Hematopoietic multipotent progenitor cell treated with erythropoietin and hydrocortisone succinate and interleukin-3 and kit ligand, for 15 days (in vitro differentiated cells): ENCODE measurements at places on chromosomes 3 and 15.

GRCh38 chr3:151206201-151206600 lies 3.2 kb upstream of the GPR171 start:
- no peak for DNase-seq

DNA sequence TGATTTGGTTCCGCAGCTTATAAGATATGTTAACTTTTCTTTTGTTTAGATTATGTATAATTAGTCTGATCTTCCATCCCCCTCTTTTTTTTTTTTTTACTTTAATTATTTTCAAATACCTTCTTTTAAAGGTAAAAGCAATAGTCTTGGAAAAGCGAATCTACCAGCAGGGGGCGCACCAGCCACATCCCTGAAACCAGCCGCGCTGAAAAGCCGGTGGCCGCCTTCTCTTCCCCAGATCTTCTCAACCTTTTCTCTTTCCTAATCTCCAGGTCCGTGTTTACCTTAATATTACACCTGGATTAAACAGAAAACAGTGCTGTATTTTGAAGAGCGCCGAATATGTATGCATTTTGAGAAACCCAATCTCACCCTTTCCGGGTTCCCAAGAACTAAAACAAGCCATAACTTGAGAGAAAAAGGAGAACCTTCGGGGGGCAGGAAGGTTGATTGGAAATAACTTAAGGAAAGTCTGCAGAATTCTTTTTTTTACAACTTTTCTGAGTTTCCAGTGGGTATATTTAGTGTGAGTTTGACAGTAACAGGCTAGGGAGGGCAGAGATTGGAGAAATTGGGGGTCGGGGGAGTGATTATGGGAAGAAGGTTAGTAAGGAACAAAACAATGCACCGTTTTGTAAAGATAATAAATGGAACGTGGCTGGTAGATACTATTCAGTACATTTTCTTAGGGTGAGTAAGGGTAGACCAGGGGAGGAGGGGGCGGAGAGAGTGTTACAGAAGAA lies 2.0 kb upstream of the SOX2 start:
- peak; percentile 47 for DNase-seq

GRCh38 chr15:89068325-89068784 lies 19.9 kb upstream of the ABHD2 start:
- DNase-seq, result no peak

DNA sequence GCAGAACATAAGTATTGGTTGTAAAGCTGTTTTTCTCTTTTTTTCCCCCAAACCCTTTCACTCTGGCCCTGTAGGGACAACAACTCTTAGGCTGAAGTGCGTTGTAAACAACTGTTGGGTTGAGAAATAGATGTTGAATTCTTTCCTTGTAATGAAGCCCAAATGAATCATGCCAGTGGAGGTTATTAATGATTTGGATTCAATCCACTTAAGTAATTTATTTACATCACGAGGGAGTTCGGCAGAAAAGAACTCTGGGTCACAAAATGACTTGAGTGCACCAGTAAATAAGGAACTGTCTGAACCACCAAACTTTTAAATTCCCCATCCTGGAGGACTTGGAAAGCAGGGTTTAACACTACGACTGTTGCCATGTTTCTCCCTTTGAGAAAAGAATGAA lies 218.9 kb downstream of the PDZRN3 start:
- no peak for DNase-seq

- no peak for DNase-seq
These were observed 31.6 kb upstream of the GLCE start for GRCh38 chr15:69128667-69129311.

DNA sequence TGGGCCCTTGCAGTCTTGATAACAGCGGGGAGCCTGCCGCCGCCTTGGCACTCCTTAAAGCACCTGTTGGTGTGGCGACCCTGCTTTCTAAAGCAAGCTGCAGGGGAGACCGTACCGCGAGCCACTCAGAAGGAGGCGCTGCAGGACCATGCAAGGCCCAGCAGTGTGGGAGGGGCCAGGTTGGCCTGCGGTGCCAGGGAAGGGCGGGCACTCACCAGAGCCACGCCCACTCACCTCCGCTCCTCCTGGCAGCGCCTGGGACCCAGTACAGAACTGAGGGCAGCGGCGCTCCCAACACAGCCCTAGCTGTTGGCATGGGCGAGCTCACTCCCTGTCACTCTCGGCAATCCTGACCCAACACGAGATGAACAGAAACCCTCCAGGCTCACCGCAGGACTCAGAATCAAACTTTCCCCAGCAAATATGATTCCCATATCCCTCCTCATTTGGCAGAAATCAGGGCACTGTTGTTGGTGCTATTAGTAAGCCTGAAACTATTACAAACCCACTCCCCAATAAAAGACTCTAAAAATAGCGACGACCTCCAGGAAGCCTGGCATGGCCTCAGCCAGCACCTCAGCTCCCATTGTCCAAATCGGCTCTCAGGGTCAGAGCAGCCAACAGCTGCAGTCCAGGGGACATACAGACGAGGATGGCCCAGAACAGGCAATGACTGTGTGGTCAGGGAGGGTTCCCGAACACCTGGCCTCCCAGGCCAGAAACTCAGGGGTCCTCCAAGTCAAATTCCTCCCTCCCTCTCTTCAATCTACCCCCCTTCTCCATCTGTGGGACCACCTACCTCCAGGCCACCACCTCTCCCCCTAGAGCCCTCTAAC lies 77.2 kb downstream of the TBC1D2B start:
- DNase-seq, result peak; percentile 93

- DNase-seq, result no peak
These were observed 57.6 kb upstream of the ATP11B start for GRCh38 chr3:182735672-182736071.

DNA sequence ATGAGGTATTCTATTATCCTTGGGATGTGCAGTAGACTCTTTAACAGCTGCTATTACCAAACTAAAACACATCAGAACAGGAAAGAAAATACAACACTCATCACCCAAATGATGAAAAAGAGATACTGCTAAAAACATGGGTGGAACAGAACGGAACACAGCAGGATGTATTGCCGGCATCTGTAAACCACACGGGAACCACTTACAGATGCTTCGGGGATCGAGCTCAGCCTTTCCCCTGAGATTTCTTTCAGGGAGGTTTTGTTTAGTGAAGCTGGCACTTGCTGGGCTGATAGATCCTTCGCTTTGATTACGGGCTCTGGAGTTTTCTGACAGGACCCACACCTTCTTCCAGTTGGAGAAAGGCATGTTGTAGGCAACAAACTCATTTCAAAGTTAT lies 182.3 kb upstream of the FAM3D start:
- no peak for DNase-seq

GRCh38 chr3:16496008-16496407 lies 17.5 kb downstream of the RFTN1 start:
- no peak for DNase-seq

DNA sequence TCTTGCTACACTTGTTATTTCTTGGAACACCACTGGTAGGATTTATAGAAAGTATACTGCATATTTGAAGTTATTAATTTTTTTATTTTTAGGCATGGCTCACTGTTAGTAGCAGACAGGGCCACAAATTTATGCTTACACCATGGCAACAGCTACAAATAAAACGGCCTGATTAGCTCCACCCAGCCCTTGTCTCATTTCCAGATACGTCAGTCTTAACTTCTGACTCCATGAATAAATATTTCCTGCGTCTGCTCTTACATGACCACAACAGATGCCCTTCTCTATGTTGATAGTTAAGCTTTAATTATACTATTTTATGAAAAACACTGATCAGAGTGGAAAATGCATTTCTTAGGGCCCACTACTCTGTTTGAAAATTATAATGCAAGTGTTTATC lies 62.3 kb upstream of the CPOX start:
- no peak for DNase-seq

DNA sequence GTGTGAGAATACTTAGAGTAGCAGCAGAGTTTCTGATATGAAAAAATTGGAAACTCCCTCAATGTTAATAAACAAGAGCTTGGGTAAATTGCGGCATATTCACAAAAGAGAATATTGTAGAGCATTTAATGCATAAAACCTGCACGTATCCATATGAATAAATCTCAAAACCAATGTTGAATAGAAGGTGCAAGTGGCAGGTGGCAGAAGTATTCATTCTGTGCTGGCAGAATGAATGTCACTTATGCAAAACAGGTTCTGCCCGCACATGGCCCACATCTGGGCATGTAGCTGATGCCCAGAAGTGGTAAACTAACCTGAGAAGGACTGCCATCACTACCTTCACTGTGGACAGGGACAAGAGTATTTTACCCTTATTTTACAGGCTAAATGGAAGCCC lies 14.1 kb upstream of the PRSS50 start:
- DNase-seq, result no peak

DNA sequence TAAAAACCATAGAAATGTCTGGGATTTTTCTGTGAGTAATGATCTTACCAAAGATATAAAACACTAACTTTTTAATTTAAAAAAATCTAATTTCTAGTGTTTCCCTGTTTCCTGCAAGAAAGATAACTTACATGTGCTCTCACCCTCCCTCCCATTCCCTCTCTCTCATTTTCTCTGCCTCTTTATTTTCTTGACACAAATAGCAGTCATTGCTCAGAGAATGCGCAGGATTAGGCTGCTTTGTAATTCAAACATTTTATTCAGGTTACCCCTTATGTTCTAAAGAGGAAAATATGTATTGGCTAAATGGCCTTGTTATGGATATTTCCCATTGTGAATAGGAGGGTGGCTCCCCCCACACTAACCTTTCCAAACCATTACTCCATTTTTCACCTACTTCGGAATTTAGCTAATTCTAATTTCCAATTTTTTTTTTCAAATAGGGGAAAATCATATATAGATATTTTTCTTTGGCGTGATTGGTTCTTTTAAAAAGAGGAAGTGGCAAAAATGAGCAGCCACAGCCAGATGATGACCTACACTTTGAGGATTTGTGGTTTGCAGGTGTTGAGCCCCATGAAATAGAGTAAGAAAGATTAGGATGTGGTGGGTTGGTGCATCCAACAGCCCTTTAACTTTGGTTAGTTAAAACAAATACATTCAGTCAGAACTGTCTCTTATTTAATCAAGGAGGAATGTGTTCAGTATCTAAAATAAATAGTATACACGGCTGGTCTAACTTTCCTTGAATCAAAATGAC lies 554.4 kb downstream of the IGSF11 start:
- no peak for DNase-seq

GRCh38 chr15:100602823-100603393 lies 519 bp downstream of the ASB7 start:
- DNase-seq, result peak; percentile 27

DNA sequence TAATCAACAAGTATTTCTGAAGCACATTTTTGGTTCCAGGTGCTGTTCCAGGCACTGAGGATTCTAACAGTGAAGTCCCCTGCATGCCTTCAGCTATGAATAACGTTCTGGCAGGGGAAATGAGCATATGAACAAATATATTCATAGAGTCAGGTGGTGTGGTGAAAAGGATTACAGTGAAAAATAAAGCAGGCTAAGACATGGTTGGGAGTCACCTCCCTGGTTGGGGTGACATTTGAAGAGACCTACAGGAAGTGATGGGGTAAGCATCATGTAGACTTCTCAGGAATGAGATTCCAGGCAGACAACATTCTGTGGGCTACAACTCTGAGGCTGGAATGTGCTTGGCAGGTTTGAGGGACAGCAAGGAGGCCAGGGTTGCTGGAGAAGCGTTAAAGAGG lies 15.0 kb downstream of the FRMD4B start:
- DNase-seq, result no peak

- no peak for DNase-seq
These were observed 19.7 kb downstream of the TIMMDC1 start for GRCh38 chr3:119518026-119518425.

DNA sequence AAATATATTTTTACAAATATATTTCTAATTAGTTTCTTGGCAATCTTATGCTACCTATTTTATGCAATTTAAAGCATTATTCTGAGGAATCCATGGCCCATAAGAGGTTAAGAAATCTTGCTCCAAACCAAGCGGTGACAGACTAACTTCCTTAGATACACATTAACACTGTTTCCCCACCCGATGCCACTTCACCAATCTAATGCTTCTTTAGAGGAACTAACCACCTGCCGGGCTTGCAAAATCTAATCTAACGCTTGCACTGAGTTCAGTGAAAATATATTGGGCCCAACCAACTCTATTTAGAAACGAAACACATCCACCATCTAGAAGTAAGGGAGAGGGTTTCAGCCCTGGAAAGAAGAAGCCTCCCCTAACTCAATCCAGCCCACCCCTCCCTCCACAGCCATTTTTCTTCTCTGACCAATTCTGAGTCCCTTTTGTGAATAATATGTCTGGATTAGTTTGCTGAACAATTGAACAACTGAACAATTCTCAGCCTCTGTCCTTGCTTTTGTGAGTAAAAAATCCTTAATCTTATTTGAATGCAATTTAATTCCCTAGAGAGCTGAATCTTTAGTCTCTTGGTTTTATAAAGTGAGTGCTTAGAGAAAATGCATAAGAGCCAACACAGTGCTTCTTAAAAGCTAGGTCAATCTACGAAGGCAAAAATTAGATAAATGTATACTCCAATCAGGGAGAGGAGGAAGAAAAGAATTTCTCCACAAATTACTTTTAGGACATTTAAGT lies 150.4 kb upstream of the ADAMTS9 start:
- no peak for DNase-seq

GRCh38 chr15:100339999-100340398 lies 1.8 kb downstream of the ADAMTS17 start:
- no peak for DNase-seq

- no peak for DNase-seq
These were observed 16.8 kb downstream of the PAQR5 start for GRCh38 chr15:69315402-69316110.

DNA sequence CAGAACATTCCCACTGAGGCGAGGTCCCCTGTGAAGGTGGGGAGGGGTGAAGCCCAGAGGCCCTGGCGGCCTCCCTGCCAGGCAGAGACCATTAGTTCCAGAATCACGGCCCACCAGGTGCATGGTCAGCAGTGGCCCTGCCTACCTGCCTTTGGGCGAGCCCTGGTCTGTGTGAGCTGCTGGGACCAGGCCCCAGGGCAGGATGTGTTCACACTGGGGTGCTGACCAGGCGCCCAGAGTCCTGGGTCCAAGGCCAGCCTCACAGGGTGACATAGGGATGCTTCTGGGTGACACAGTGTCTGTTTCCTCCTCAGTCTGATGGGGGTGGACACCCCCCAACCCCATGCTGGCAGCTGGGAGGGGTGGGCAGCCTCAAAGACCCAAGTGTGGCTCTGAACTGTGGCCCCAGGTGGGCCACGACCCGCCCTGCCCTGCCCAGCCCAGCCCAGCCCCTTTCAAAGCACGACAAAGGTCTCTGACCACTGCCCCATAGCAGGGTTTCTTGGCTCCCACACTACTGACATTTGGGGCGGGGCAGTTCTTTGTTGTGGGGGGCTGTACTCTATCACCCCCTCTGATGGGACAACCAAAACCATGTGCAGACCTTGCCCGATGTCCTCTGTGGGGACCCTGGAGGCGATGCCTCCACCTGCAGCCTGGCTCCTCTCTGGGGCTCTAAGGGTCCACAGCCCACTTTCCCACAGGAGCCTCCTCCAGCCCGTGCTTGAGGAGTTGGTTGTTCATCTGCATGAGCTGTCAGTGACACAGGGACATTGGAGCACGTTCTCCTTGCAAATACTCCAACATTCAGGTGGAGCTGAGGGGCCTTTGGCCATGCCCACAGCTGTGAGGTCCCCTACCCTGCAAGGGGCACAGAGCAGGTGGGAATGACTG lies 44.8 kb upstream of the SLC41A3 start:
- no peak for DNase-seq
